ENCODE measurements at places on chromosomes 6 and 20.

DNA sequence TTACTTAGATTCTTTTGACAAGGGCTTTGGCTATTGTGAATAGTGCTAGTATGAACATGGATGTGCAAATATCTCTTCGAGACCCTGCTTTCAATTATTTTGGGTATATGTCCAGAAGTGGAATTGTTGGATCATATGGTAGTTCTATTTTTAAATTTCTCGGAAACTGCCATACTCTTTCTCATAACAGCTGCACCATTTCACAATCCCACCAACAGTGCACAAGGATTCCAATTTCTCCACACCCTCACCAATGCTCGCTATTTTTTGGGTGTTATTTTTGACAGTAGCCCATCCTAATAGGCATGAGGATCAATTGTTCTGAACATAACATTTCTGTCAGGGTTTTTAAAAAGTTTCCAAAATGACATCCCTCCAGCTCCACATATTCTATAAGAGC lies 69.2 kb upstream of the ESR1 start:
- no peak for DNase-seq

DNA sequence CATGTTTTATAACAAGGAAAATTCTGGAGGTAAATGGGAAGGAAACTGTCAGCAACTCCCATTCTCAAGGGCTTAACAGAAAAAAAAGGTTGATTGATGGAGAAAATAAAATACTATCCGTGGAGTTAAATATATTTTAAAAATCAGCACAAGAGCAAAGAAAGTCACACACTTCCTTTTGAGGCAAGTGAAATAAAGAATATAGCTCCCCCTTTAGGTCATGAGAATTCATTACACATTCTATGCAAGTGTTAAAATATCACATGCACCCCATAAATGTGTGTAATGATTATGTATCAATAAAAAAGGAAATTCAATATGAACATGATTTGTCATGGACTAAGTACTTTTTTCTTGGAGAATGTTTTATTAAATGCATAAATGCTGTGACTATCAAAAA lies 349.2 kb downstream of the TPBG start:
- no peak for DNase-seq

DNA sequence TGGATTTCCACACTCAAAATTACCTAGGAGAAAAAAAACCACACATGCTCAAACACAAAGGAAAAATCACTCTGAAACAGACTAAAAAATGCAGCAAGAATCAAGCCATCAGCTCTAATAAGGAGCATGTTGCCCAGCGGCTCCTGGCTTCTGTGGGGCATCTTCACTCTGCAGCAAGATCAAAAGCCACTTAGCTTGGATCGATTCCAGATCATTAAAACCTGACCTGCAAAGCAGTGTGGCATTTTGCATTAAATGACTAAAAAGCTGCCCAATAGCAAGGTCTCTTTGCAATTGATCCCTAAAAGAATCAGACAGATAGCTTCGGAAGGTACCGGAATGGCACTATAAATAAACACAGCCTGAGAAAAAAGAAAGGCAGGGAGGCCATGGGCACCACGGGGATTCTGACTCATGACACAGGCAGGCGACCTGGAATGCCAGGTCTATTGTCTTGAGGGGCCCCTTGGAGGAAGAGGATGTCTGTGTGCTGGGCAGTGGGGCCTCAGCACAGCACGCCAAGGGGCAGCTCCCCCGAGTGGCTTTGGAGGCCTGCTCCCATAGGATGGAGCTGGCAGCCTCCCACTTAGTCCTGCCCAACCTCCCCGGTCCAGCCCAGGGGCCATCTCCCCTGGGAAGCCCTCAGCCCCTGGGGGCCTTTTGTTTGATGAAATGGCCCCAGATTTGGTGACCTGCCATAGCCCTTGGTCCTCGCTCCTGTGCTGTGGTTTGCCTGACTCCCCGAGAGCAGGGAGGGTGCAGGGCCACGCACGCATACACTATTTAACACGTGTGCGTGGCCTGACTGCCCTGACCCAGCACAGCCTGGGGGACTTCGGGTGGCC lies 7.6 kb downstream of the LEMD2 start:
- peak; percentile 93 for DNase-seq

DNA sequence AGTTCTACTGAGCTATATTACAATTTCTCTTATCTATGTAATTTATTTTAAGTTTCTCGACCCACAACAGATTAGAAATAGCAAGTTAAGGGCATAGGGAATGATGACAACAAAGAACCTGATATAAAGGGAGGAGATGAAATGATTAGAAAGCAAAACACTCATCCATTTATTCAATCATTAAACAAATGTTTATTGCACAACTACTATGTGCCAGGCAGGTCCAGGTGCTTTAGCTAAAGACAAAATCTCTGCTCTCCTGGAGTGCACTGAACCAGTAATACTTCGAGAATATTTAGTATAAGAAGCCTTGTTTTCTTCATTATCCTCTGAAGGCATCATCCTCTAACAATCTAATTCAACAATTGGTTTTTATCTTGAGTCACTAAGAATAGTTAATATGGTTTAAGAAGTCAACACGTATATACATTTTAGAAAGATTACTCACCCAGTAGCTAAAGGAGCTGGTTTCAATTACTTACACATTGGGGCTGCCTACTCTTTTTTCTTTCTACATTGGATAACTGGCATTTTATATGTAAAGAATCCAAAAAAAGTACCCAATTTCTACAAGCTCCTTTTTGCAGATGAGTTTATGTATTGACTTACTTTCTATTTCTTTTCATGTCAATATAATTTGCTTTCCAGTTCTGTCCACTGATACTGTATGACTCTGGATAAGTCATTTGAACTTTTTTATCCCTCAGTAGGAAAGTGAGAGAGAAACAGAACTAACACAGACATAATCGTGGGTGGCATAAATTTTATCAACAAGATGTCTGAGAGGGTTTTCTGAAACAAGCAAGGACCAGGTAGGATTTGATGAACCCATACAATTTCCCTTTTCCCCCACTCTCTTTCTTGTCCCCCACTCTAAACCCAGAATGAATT lies 312.6 kb downstream of the CLIC5 start:
- no peak for DNase-seq

Measured in endodermal cell (in vitro differentiated cells).